ENCODE measurements at places on chromosomes 5 and 9.

DNA sequence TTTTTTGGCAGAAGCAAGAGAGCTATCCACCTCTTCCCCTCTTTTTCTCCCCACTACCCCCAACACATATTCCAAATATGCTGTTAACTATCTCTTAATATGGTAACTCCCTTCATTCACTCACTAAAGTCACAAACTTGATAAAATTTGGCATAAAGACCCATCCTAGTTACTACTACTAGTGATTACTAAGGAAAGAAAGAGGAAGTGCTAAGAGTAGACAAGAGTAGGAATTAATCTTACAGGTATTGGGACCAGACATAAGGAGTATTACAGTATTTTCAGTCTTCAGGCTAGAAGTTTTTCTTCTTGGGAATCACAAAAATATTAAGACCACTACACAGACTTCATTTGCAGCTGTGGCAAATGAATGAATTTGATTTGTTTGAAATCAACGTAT, 2.2 kb downstream of the ADAMTS6 start:
- DNase-seq = no peak

DNA sequence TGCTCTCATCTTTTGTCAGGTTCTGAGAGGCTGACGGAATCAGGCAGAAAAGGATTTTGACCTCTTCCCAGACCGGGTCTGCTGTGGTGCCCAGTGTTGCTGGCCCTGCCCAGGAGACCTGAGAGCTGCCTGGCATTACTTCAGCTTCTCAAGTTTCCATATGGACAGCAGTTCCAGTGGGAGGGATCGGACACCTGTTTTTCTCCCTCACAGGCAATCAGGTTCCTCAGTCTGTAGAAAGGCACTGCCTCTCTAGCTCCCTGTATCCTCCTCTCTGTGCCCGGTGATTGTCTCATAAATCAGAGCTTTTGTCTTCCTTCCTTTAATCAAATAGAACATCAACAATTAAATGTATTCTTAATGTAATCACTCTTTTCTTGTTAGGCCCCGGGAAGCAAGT, 198.7 kb downstream of the SEMA6A start:
- no peak for DNase-seq

GRCh38 chr5:113117543-113118115, 141.0 kb downstream of the DCP2 start:
- no peak for DNase-seq

DNA sequence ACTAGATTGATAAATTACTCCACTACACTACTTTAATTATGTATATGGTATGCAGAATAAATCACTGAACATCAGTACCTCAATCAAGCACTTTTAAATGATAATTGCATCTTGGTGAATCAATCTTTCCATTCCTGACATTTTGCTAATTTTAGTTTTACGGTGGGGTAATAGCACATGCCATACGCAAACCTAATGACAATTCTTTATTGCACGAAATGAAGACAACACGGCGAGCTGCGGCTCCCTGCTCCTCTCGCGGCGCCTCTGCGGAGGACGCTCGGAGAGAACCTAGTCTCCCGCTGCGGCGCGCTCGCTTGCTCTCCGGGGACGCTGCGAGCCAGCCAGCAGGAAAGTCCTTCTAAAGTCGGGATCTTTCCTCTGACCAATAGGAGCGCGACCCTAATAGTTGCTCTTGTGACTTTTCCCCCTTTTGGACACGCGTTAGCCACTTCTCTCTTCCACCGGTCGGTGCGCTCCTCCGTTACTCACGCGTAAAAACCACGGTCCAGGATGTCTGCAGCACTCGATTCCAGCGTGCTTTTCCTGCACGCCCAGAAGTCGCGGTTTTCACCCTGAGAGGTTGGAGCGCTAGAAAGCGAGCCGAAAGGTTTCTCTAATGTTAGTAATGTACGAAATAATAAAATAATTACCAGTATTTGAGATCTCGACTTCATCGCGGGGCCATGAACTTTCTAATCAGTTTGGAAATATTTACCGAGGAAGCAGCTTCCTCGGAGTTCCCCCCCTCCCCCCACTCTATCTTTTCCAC, 1.0 kb upstream of the MEF2C start:
- DNase-seq = peak; percentile 60

DNA sequence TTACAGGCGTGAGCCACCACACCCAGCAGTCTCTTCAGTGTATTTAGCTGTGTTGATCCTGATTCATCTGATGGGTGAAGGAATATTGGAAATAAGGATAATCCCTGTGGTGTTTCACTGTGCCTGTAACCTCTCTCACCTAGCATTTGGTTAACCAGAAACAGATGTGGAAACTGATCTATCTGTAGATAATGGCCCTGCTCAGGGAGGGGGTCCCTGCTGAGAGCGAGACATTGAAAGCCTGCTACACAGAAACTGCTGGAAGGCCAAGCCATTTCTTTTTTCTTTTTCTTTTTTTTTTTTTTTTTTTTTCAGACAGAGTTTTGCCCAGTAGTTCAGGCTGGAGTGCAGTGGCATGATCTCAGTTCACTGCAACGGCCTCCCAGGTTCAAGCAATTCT, 28.4 kb downstream of the QRFP start:
- peak; percentile 32 for DNase-seq

- peak; percentile 56 for DNase-seq
Measured at GRCh38 chr9:123003466-123003865, 30.0 kb upstream of the GPR21 start.

- DNase-seq = peak; percentile 8
Measured at GRCh38 chr9:20476912-20477521, 145.3 kb downstream of the MLLT3 start.

Measured in fibroblast of skin of right quadriceps (primary cell).